Neural crest cell (in vitro differentiated cells): ENCODE measurements at places on chromosomes 6 and 20.

DNA sequence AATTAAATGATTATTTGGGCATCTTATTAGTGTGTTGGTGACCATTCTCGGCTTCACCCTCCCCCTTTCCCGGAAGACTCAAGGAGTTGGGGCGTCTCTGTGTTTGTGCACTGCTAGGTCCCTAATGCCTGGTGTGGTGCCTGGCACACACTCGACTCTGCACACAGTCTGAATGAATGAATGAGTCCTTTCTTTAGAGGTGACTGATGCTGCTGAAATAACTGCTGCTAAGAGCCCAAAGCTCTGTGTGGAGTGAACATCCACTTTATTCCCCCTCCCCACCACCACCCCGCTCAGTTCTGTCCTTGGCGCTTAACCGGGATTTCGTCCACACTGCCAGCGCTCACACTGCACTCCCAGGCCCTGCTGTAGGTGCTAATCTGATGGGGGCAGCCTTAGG is 1.2 kb upstream of the PHACTR3 start:
- DNase-seq = no peak

GRCh38 chr20:61259741-61260140 is 7.7 kb downstream of the CDH4 start:
- DNase-seq = no peak

GRCh38 chr6:81683912-81684311 is 68.6 kb downstream of the TENT5A start:
- DNase-seq = no peak

- no peak for DNase-seq
Observed at GRCh38 chr20:61556673-61557072, 304.6 kb downstream of the CDH4 start.

DNA sequence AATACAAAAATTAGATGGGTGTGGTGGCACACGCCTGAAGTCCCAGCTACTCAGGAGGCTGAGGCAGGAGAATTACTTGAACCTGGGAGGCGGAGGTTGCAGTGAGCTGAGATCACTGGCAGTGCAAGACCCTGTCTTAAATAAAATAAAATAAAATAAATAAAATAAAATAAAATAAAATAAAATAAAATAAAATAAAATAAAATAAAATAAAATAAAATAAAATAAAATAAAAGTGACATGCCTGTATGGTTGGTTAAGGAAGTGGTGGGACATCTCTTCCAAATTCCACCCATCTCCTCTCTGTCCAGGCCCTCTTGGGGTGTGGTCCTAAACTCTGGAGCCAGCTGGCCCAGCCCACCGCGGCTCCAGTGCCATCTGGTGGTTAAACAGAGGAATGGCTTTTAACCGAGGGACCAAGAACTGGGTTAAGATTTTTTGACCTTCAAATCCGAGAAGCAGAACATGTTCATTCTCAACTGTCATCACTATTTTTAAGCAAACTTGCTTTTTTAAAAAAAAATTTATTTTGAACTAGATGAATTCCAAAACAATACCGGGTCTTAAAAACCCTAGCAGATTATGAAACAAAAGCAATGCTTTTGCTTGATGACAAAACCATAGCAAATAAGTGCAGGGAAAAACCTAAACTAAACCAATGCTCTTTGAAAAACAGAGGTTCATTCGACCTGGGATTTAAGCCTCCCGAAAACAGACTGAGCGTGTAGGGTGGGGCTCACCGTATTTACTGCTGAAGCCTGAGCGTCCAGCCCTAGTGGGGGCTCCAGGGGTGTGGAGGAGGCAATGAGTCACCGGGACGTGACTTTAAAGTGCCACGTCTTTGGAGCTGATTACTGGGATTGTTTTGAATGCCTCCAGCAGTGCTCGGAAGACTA is 68.8 kb downstream of the CDC5L start:
- DNase-seq = peak; percentile 29

- no peak for DNase-seq
Observed at GRCh38 chr20:43746344-43747137, 19.7 kb upstream of the GTSF1L start.

- DNase-seq = no peak
Observed at GRCh38 chr6:108653949-108654348, 93.2 kb downstream of the FOXO3 start.

- no peak for DNase-seq
Observed at GRCh38 chr6:11970114-11970513, 42.0 kb upstream of the HIVEP1 start.

- DNase-seq = no peak
Observed at GRCh38 chr20:59587570-59587969, 16.8 kb upstream of the PHACTR3 start.
